ENCODE measurements at places on chromosomes 7 and 10.

- no peak for DNase-seq
Observed at GRCh38 chr10:60998932-60999331, 54.9 kb upstream of the RHOBTB1 start.

- DNase-seq: no peak
Observed at GRCh38 chr10:16993186-16993585, 136.4 kb downstream of the CUBN start.

GRCh38 chr10:84076047-84076388 lies 63.3 kb upstream of the GHITM start:
- peak; percentile 82 for DNase-seq

DNA sequence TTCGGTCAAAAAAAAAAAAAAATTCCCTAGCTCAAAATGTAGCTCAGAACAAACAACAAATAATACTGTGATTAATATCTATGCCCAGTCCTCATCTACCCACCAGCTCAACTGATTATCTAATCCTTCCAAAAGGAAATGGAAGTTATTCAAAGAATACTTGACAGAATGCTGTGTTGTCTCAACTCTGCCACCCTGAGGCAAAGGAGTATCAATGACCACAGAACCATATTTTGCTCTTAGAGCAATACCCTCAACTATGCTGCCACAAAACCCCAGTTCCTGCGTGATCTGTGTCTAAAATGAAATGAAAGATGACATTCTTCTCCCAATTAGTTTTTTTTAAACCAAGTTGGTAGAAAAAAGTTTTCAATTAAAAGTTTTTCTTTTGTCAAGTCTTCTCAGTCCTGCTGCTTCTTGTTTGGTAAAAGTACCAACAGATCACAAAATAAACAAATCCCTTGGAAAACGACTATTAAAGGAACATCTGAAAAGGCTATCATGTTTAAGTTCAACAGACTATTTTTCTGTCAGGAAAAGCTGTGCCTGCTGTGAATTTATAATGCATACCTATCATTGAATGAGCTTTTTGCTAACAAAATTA lies 21.6 kb downstream of the RBM28 start:
- DNase-seq: peak; percentile 73

GRCh38 chr7:45687721-45688120 lies 113.6 kb downstream of the ADCY1 start:
- no peak for DNase-seq

DNA sequence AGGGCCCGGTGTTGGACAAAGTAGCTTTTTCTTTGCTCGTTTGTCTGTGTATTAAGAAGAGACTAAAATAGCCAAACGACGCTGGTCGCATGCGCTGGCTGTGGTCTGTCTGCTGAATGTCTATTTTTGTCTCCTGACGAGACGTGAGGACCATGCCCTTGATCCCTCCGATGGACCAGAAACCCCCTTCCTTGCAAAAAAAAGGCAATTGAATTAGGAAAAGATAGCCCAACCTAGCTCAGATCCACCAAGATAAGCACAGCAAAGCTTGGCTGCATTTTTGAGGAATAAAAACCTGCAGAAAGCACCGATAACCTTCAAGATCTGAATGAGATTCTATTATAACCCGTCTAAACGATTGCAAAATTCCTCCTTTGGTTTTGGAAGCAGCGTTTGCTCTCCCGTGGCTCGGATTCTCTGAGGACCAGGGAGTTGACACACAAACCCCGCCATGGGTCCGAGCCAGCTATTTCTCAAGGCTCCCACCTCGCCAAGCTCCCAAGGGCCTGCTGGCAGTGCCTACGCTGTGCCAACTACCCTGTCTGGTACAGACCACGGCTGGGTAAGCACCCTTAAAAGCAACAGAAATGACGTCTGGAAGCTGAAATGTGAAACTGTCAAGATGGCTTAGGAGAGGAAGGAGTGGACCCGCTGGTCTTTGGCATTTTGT lies 17.7 kb upstream of the TTYH3 start:
- DNase-seq: peak; percentile 96

DNA sequence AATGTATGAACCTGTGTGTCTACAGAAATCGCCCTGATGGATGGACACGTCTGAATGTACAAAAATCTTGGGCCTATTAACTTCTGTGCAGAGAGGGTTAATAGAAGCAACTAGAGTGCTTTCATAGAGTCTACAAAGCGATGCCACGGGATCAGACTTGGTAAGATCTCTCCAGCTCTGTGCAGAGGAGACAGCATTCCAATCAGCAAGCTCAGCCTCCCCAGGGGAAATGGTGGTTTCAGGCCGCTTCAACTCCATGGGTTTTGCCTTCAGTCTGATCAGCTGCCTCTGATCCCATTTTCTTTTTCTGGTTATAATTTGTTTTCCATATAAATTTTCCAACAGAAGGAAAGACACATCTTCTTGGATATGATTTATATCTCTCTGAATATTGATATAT lies 35.1 kb upstream of the COBL start:
- peak; percentile 94 for DNase-seq

DNA sequence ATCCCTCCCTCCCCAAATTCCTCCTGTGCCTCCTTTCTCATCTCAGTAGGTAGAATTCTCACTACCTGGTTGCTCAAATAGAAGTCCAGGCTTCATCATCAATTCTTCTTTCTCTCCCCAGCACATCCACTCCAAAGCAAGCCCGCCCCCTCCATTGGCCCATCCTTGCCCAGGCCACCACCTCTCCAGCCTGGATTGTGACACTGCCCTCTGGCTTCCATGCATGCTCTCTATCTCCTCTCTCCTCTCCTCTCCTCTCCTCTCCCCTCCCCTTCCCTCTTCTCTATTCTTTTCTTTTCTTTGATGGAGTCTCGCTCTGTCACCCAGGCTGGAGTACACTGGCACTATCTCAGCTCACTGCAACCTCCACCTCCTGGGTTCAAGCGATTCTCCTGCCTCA lies 144.9 kb downstream of the UBE2H start:
- DNase-seq: no peak

- peak; percentile 62 for DNase-seq
Observed at GRCh38 chr7:117871778-117872538, 1.3 kb downstream of the CTTNBP2 start.

GRCh38 chr10:75547391-75548298 lies 116.2 kb downstream of the LRMDA start:
- no peak for DNase-seq

DNA sequence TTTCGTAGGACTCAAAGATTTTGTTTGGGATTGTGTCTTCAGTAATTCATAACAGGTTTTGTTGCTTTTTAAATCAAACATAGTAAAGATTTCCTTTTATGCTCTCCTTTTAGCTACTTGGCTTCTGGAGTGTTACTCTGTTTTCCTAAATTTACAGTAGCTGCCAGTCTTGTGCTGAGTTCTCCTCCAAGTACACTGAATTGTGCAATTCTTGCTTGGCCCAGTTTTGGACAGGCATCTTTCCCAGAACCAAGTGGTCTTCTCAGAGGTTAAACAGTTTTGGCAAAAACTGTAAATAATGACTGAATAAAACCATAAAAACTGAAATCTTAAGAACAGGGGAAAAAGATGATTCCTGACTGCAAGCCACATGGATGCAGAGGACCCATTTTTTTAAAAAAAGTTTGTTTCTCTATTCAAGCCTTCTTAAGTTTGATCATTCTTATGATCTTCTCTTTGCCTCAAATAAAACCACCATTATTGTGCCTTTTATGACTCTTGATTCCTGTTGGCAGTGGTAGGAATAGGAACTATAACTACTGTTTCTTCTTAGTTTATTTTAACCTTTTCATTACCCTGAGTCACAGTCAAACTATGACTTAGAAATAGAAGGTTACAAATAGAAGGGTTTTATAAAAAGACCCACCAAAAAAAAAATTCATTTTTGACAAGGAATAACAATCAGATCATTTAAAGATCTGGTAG lies 88.0 kb downstream of the MDFIC start:
- DNase-seq: no peak

DNA sequence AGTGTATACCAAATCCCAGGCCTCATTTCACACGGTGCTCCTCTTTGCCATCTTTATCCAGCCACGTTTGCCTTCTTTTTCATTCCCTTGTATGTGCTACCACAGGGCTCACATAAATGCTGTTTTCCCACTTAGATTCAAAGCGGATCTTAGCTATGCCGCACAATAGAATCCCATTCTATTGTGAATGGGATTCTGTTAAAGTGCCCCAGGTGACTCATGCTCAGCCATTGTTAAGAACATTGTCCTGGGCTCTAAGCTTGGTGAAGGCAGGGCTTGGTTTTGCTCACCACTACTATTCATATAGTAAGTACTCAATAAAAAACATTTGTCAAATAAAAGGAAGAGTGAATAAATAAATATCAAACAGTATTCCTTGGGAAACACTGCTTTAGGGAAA lies 72.3 kb upstream of the PHYHIPL start:
- DNase-seq: no peak

- no peak for DNase-seq
Observed at GRCh38 chr7:112759905-112760304, 30.3 kb downstream of the TMEM168 start.
